ENCODE measurements at places on chromosomes 1 and 21.
A peak's percentile ranks its signal among the peaks of the same experiment; 100 is the strongest.

DNA sequence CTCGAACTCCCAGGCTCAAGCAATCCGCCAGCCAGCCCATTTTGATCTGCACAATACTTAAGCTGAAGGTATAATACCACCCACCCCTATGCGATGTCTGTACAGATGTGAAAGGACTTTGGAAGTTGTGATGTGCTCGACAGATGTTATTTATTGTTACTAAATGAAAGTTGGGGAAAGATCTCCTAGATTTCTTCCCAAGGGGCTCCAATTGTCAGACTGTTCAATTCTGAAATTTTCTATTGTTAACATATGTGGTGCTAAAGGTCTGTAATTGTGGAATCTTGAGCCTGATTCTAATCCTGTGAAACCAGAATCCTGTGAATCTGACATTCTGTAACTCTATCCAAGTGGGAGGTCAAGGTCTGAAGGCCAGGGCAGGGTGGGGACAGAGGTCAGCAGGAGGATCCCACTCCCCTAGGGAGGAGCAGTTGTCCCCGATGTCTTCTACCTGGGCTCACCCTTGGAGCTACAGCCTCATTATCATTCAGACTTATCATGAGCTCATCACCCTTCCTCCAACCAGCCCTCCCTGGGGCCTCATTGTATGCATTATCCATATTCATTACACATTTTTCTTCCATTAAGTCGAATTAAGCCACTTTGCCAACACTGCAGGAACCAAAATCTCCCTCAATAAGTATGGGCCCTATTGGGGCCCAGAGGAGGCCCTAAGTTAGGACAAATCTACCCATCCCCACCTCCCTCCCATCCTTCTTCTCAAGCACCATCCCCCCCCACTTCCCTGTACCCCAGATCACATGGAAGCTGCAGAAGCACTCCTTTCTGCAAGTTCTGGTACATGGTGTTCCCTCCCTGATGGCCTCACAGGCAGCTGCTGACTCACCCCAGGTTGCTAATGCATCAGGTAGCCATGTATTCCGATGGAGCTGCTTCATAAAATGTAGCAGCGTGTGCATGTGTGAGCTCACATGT is 32.3 kb downstream of the SHISAL2A start:
- DNase-seq: no peak

GRCh38 chr1:61101536-61101935 is 19.2 kb downstream of the NFIA start:
- DNase-seq: no peak

- no peak for DNase-seq
Measured at GRCh38 chr1:151166505-151166956, 587 bp downstream of the SCNM1 start.

DNA sequence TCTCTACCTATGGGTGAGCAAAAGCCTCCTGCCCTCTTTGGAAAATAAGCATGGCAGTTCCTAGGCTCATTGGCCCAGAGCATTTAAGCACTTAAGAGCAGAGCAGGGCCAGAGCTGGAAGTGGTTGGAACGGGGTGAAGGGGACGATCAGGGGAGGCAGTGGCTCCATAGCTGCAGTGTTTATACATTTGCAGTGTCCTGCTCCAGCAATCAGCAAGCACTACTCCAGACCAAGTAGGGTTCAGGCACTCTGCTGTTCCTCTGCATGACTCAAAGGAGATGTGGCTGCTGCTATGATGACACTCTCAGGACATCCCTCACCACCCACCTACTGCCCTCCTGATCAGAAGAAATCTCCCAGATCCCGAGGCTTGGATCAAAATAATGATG is 55.0 kb downstream of the TRABD2B start:
- DNase-seq: no peak

DNA sequence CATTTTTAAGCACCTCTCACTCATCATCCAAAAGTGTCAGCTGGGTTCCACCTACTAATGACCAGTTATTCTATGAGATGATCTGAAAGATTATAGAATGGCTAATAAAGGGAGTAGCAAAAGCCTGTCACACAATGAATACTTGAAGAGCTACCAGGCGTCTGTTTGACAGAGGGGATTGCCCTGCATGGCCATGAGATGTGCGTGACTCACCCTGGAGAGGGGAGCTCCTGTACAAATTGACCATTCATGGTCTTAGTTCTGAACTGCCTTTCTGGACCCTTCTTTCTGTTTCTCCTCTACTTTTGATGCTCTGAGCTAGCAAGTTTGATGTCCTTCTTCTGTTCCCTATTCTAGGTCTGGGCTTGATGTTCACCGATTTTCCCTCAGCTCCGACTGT is 85.2 kb upstream of the ABCD3 start:
- no peak for DNase-seq

- DNase-seq: peak; percentile 18
Measured at GRCh38 chr1:25799935-25800702, at the start of gene SELENON. Gene SELENON (plus strand): TSS chr1:25800193. CDS start chr1:25800231, 38 bp downstream.

- peak; percentile 89 for DNase-seq
Measured at GRCh38 chr1:160768295-160768657, 27.7 kb upstream of the LY9 start.

DNA sequence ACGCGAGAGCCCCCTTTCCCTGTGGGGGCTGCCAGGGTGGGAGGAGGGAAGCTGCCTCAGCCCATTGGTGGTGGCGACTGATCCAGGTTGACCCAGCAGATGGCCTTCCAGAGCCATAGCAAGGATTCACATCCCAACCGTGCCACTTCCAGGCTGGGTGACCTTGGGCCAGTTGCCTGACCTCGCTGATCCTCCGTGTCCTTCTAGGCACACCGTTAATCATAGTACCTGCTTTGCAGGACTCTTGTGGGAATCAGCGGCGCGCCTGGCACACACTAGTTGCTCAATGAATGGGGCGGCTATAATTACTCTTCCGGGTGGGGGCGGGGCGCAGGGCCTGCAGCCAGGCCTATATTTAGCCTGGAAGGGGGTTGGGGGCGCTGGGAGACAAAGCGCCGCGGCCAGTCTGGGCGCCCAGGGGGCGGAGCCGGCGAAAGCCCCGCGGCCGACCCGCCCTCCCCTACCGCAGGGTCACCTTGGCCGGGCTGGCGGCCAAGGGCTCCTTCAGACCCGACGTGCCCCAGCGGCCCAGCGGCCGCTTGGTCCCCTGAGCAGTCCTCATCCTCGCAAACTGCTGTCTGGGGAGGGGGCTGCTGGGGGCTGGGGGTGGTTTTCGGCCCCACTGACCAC is 5.1 kb downstream of the HSPB7 start:
- no peak for DNase-seq

DNA sequence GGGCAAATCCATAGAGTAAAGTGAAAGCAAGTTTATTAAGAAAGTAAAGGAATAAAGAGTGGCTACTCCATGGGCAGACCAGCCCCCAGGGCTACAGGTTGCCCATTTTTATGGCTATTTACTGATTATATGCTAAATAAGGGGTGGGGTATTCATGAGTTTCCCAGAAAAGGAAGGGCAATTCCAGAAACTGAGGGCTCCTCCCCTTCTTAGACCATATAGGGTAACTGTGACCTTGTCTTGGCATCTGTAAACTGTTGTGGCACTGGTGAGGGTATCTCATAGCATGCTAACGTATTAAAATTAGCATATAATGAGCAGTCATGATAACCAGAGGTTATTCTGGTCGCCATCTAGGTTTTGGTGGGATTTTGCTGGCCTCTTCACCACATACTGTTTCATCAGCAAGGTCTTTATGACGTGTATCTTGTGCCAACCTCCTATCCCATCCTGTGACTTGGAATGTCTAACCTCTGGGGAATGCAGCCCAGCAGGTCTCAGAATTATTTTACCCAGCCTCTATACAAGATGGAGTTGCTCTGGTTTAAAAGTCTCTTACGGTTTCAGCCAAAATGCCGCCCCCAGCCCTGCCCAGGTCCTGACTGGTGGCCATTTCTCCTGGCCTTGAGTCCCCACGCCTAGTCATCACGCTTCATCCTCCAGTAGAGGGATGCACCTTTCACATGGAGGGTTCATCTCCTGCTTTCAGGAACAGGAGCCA is 982 bp upstream of the TRIM17 start:
- no peak for DNase-seq

GRCh38 chr1:226674892-226675714 is 64.0 kb downstream of the ITPKB start:
- DNase-seq: peak; percentile 84

- no peak for DNase-seq
Measured at GRCh38 chr1:72846476-72847278, 564.3 kb upstream of the NEGR1 start.

GRCh38 chr1:101592845-101593244 is 356.0 kb downstream of the S1PR1 start:
- DNase-seq: no peak

DNA sequence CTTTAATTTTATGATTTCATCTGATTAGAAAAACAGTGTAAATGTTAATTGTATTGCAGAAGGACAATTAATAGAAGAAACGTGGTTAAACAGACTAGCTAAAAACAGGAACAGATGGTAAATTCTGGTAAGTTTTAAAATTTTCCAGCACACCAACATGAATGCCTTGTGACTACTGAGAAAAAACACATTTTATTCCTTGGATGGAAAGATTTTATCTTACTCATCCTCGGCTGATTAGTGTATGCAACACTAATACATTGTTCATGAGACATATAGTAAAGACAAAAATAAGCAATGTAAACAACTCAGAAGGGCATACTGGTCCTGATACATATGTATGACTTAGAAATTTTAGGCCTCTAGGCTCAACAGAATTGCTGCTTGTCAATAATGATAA is 4.9 kb upstream of the AK5 start:
- DNase-seq: no peak

- DNase-seq: no peak
Measured at GRCh38 chr21:34715518-34715917, 46.7 kb downstream of the CLIC6 start.

- DNase-seq: peak; percentile 9
Measured at GRCh38 chr1:247576514-247576913, 11.6 kb upstream of the OR2G2 start.

DNA sequence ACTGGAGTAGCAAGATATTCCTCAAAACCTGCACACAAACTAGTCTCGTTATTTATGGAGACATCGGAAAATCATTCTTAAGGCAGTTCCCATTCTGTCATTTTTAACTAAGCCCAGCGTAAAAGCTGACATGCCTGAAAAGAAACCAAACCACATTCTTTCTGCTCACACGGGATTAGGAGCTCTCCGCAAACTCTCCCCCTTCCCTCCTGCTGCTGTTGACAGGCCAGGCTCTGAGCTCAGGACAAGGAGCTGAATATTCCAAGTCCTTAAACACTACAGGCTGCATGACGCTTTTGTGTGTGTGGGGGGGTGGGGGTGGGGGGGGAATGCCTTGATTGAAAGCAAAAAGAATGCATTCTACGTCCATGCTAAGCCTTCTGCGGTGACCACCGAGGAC is 5.2 kb downstream of the OLIG1 start:
- DNase-seq: no peak

DNA sequence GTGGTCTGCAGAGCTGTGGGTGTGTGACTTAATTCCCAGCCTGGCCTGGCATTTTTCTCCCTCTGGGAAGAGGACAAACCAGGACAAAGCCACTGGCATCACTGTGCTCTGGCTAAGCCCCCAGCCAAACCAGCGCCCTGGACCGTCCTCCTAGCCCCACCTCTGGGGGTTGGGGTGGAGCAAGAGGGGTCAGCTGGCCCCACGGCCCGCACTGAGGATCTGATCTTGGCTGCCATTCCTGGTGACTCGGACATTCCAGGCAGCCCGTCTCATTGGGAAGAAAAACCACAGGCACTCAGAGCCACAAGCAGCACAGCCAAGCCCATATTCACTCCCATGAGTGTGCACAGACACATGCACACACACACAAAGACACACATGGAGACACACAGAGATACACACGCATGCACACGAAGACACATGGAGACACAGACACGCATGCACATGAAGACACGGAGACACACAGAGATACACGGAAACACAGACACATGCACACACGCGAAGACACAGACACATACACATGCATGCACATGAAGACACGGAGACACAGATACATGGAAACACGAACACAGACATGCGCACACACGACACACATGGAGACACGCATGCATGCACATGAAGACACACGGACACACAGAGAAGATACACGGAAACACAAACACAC is 2.3 kb upstream of the MXRA8 start:
- no peak for DNase-seq
